ENCODE measurements at places on chromosomes 7 and 10. TPM values are rescaled to one million over a fixed set of nuclear protein-coding genes. Genes with fewer than 3 reads are reported as not detected.

GRCh38 chr7:157679607-157680006, 342.8 kb downstream of the DNAJB6 start:
- DNase-seq = no peak

- no peak for DNase-seq
These were observed 49.9 kb downstream of the ANK3 start for GRCh38 chr10:60339757-60340156.

DNA sequence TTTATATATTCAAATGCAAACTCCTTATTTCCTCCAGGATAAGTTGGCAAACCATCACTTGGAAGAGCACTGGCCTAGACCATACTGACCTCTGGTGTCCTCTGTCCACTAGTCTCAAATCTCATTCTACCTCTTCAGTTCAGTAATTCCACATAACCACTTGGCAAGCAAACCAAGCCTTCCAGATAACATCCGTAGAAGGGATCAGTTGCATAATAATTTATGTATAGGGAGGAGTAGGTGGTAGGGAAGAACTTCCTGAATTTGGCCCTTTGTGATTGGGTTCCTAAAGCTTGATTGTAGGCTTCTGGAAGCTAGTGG, 55.0 kb downstream of the WAC start:
- DNase-seq = no peak

NKX2-3 gene
- 5.4 TPM for total RNA-seq

VAX1 gene
- not detected for total RNA-seq

GLI3 gene
- total RNA-seq = 8.0 TPM

DNA sequence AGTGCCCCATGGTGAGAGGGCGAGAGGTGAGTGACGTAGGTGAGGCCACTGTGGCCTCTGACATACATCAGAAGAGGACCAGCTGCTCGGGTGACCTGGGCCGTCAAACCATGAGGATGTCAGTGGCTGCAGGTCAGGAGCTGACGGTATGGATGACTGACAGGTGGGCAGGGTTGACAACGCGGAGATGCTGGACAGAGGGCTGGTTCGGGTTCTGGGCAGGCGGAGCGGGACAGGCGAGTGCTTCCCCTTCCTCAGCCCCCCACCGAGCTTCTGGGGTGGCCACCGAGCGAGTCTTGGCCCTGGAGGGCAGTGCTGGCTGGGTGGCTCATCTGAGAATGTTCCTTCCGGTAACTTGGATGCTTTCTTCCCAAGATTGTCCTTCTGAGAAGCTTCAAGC, 91.8 kb downstream of the ACTR3B start:
- DNase-seq = no peak

DNA sequence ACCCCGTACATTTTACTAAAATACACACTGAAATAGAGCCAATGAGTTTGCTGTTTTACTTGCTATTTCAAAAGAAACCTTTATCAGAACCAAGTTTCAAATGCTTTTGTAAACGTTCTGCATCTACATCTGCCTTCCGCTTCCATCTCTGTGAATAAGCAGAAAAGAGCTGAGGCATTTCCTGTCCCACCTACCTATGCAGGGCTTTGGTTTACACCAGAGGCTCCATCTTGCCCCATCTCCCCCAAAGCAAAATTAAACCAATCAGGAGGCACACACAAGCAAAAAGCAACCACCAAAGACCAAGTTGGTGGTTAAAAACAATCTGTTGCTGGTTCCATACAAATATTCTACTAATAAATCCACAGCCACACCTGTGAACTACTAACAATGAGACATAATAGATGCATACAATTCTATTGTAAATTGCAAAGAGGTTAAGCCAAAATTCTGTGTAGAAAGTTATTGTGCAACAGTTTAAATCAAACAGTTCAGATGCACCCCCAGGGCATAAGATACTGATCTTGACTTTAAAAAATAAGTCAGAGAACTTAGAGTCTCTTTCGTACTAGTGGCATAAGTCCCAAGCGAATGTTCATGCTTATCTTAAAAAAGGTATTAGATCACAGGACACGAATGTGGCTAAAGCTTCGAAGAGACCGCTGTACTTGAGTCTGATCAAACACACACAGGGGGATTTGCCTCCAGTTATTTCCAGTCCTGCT, 83.9 kb downstream of the FGFR2 start:
- DNase-seq = no peak

FFAR4 gene
- total RNA-seq = 48.2 TPM

DNA sequence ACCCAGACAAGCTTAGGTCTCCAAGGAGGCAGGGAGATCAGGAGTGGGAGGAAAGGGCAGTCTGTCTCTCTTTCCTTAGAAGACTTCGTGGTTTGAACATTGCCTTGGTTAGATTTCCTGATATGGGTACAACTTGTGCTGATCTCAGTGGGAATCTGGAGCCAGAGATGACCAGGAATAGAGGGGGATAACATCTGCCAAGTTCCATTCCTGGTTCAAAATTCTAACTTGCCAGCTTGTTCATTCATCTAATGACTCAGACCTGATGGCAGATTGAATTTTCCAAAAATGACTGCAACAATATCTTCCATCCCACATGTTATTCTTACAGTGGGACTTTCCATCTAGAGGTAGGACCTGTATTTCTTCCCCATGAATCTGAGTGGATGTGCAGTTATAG, 394.3 kb upstream of the PODXL start:
- no peak for DNase-seq

GRCh38 chr7:1542841-1543747, 12.6 kb downstream of the MAFK start:
- no peak for DNase-seq

STAG3 gene
- total RNA-seq = 3.8 TPM

DNA sequence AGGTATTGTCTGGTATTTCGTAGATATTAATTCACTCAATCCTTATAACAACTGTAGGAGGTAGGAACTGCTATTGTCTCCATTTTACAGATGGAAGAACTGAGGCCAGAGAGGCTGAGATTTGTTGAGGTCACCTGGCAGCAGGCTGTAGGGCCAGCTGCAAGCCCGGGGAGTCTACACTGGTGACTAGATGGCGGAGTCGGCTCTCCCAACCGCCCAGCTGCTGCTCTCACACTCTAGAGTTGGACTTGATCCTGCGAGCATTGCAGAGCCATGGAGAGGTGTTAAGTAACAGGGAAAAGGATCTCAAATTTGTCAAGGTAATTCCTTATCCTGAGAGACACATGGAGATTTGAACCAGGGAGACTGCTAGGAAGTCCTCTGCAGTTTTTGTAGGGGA, 124.1 kb downstream of the CAMK1D start:
- DNase-seq = no peak

NDUFA5 gene
- 86.0 TPM for total RNA-seq

GRCh38 chr7:23234569-23235296, 11.8 kb upstream of the GPNMB start:
- no peak for DNase-seq

CAMK2G gene
- total RNA-seq = 40.0 TPM

CPN1 gene
- total RNA-seq = not detected

Measured in colonic mucosa (tissue), 4 donors.